ENCODE measurements at places on chromosomes 7 and 10.

DNA sequence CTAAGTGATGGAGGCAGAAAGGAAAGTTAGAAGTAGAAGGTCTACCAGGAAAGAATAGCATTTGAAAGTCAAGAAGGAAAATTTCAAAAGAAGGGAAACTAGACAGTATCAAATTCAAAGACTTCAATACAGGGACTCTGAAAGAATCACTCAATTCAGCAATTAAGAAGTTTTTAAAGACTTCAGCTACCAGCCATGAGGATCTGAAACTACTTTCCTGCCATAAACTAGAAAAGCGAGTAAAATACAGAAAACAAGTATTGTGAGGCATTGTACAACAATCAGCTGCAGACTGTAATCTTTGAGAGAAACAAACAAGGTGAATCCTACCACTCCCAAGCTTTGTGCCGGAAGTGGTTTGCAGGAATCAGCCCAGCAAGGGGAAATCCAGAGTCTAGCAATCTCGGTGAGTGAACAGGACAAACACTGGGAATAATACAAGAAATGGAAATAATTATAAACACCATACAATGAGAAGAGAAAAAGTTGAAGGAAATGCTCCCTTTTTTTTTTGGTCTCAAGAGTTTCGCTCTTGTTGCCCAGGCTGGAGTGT is 62.4 kb downstream of the ARHGAP12 start:
- no peak for DNase-seq

DNA sequence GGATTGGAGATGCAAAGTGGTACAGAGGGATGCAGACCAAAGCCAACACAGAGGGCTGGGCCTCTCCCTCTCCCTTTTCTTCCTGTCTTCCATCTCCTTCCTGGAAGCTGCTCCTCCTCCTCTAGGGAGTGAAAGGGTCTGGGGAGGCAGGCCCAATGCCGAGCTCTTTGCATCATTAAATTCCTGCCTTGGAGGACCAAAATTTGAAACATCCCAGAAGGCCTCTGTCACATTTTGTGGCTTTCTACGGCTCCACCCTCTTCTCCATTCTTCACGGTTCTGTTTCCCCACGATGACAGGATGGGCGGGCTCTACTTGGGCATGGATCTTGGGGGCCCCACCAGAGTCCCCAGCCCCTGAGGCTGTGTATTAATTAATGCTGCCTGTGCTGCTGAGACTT is 76.4 kb downstream of the NEURL1 start:
- no peak for DNase-seq

GRCh38 chr10:14731875-14732512 is 42.7 kb downstream of the FAM107B start:
- no peak for DNase-seq

GRCh38 chr10:130222381-130222780 is 86.2 kb downstream of the GLRX3 start:
- no peak for DNase-seq

DNA sequence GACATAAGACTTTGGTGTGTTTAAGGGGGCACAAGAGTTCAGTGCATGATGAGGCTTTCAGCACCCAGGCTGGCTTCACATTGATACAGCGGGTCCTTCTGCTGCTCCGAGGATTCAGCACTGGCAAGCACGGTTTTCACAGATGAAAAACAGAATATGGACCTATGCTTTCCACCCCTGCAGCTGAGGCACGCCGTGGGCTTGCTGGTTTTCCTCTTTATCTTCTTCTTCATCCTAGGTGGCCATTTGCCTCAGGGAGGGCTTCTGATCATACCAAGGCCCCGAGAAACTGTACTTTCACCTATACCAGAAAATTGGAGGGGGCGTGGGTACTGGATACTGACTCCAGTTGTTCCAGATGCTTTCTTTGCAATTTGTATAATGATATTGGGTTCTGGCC is 277.1 kb upstream of the ZNF32 start:
- DNase-seq, result no peak

GRCh38 chr7:26417911-26418413 is 126.3 kb downstream of the SNX10 start:
- DNase-seq, result no peak

DNA sequence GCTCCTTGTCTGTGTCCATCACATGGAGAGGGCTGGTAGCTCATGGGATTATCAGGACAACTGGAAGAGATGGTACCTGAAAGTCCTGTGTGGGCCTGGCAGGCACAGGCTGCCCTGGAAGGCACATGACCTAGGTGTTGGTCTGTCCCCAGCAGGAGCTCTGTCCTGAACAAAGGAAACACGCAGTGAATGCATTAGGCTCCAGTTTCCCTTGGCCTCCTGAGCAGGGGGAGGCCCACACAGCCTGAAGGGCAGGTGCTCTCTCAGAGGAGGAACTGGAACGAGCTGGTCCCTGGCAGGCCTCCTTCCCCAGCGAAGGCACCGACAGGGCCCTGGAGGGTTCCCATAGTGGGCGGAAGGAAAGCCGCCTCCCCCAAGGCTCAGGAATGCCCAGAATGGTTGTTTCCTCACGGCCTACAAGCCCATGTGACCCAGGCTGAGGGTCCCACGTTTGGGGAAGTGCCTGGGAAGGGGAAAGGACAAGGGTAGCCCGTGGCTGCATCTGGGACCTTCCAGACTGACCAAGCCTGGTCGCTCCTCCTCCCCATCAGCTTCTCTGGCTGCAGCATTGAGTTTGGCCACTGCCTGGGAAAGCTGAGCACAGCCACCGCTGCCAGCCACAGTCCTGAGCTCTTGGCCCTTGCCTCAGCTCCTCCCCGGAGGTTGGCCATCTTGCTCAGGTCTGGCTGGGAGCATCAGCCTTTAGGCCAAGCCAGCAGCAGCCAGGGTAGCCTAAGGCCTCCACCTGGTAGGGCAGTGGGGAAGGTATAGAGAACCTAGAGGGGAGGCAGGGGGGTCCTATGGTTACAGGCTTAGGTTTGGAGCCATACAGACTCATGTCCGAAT is 21.8 kb downstream of the CXCL12 start:
- no peak for DNase-seq

- DNase-seq, result no peak
Measured at GRCh38 chr10:91162050-91162494, 58.4 kb upstream of the PCGF5 start.

GRCh38 chr10:61642676-61643075 is 20.1 kb upstream of the CABCOCO1 start:
- no peak for DNase-seq

GRCh38 chr10:15795036-15795792 is 65.1 kb downstream of the MINDY3 start:
- DNase-seq, result no peak

- DNase-seq, result no peak
Measured at GRCh38 chr10:24958721-24959381, 6.4 kb upstream of the PRTFDC1 start.

- DNase-seq, result no peak
Measured at GRCh38 chr10:103620891-103621782, 127.6 kb downstream of the NEURL1 start.

DNA sequence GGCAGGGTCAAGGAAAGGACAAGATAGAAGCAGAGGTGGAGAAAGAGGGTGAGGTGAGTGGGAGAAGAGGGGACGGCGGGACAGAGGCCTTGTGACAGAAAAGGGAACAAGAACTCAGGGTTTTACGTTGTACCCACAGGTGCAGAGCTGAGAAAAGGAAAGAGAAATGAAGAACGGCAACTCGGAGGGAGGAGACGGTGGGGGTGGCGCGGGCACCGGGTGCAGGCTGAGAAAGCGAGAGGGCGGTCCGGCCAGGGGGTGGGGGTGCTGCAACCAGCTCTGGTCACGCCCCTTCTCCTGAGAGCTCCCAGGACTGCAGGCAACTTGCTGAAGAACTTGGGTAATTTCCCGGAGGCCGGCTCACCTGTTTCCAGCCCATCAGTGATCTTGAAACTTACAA is 65.3 kb downstream of the CARD11 start:
- DNase-seq, result no peak

DNA sequence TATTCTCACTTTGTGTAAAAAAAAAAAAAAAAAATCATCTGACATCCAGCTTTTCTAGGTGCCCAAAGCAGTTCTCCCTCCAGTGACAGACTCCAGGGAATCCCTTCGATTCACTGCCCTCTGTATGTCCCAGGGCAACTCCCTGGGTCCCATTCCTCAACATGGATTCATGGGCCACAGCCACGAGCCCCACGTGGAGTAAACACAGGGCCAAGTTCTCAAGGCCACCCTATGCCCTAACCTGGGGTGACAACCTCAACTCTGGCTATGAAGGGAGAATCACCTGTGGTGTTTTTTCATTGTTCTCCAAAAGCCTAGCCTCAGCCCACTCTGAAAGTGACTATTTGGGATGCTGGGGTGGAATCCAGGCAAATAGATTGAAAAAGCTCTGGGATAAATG is 3.4 kb downstream of the BNIP3 start:
- no peak for DNase-seq

DNA sequence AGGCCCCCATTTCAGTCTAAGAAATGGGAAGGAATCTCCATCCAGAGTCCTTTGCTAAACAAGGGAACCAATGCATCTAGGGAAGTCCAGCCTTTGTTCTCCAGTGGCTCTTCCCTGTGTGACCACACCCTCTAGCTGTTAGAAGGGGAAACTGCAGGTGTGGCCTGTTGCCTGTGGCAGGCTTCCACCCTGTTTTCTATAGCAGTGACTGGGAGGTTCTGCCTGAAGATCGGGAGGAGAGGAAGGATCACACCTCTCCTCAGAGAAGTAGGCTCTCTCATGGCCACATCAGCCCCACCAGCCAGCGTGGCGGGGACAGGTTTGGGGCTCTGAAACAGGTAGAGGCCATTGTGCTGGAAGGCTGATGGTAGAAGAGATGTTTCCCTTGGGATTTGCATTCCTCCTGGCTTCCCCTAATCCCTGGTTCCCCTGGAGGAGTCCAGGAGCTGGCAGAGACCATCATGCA is 47.7 kb upstream of the TRIM8 start:
- no peak for DNase-seq

DNA sequence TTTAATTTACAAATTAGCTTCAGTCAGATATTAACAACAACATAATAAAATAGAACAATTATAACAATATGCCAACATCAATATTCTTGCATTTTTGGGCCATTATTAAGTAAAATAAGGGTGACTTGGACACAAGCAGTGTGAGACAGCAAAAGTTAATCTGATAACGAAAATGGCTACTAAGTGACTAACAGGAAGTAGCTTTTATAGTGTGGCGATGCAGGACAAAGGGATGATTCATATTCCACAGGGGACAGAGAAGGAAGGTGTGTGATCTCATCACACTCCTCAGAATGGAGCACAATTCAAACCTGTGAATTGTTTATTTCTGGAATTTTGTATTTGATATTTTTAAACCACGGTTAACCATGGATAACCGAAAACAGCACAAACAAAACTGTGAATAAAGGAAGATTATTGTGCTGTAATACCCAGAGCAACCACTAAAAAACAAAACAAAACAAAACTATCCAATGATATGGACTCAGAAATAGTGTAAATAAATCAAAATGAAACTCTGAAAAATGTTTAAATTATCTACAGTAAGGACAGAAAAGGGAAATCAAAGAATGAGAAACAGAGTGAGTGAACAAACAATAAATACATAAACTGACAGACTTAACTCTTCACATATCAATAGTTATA is 66.9 kb upstream of the TFEC start:
- peak; percentile 76 for DNase-seq

- no peak for DNase-seq
Measured at GRCh38 chr10:76150139-76150875, 718.9 kb downstream of the LRMDA start.

DNA sequence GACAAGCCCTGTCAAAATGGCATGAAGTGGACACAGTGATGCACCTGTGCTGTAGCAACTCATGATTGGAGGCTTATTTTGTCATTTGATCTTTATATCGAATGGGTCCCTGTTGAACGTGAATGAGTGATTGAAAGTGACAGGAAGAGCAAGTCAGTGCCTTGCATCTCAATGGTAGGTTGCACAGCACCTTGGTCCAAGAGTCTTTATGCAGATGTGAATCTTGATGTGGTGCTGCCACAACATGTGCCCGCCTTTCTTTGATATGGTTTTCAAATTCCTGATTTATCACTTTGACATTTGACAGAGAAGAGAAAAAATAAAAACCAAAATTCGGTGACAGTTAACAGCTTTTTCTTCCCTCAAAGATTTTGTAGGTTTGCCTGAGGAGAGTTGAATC is 1182.4 kb downstream of the DNAJB9 start:
- no peak for DNase-seq

- no peak for DNase-seq
Measured at GRCh38 chr7:23196306-23196705, 14.5 kb downstream of the NUP42 start.

DNA sequence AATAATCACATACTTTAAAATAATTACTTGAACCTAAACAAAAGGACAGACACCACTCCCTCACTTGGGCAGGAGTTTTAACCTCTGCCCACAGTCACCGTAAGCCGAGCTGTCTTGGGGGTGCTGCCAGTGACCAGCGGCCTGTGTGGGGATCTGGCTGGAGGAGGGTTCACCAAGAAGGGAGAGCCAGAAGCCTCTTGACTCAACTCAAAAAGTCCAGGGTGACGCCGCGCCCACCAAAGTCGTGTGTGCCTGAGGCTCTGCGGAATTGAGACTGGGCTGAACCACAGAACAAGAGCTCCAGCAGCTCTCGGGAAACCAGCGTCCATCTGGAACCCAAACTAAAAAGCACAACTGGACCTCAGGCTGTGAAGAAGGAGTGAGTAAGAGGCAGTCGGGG is 35.8 kb downstream of the ZFAND2A start:
- no peak for DNase-seq

- no peak for DNase-seq
Measured at GRCh38 chr10:110149259-110149658, 58.1 kb upstream of the MXI1 start.

DNA sequence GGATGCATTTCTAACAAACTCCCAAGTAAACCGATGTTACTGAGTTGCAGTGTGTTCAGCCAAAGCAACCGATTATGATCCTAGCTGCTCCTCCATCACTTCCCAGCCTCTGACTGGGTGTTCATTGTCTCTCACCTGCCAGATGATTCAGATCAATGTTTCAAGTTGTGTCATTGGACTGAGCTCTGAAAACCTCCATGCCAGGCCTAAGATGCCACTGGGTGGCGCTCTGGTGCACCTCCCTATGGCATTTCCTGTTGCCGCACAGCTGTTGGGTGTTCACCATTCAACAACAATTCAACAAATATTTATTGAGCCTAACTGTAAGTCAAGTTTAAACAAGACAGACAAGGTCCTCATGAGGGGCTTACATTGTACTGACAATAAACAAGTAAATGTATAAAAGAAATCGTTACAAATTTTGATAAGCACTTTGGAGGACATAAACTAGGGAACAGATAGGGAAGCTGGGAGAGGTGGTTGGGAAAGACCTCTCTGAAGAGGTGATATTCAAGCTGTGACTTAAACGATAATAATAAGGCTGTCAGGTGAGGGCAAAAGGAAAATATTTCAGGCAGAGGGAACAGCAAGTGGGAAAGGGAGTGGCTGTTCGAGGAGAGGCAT is 22.8 kb downstream of the RGR start:
- DNase-seq, result peak; percentile 14

- no peak for DNase-seq
Measured at GRCh38 chr10:127308031-127308430, 111.6 kb upstream of the INSYN2A start.

GRCh38 chr10:131838966-131839742 is 61.7 kb upstream of the PPP2R2D start:
- DNase-seq, result no peak

DNA sequence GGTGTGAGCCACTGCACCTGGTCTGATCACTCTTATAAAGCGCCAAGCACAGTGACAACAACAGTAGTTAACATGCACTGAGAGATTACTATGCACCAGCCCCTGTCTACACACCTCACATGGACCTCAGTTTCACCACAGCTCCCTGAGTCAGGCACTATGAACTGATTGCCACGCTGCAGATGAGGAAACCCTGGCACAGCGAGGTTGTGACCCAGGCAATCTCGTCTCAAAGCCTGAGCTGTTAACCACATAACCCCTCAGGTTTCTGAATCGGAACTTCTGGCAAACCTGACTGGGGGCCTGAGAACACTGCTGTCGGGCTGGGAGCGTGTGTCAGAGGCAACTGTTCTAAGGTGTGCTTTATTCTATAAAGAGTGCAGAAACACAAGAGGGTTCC is 150.8 kb downstream of the RNF216 start:
- DNase-seq, result no peak

All from non-pigmented ciliary epithelial cell (primary cell).